ENCODE measurements at places on chromosomes 13 and 19.

GRCh38 chr13:46113596-46113995 is 8.8 kb upstream of the CPB2 start:
- no peak for DNase-seq

DNA sequence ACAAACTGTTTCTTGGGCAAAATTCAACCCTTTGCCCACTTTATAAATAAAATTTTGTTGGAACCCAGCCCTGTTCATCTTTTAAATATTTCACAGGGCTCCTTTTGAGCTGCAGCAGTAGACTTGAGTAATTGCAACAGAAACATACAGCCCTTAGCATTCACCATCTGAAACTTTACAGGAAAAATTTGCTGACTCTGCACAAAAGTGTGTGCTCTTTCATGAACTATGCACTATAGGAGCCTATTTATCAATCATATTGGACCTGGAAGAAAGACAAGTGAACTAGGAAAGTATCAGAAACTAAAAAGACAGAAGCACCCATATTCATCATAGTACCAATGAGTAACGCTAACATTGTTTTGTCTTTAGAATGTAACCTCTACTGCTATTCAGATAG is 406.9 kb upstream of the SLC10A2 start:
- no peak for DNase-seq

GRCh38 chr13:85657942-85658341 is 141.3 kb downstream of the SLITRK6 start:
- DNase-seq: no peak

- DNase-seq: no peak
These were observed 265.7 kb downstream of the ABCC4 start for GRCh38 chr13:95035311-95036109.

DNA sequence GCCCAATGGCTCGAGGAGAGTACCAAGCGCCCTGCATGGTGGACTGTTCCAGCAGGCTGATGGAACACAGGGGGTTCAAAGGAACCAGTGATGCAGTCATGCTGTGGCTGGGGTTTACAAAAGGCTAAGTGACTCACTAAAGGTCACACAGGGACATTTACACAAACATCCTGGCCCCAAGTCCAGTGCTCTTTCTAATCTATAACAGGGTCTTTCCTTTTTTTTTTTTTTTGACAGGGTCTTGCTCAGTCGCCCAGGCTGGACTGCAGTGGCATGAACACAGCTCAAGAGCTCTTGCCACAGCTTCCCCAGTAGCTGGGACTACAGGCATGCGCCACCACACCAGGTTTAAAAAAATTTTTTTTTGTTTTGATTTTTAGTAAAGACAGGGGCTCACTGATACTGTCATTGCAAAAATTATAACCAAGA is 2.8 kb upstream of the SLC25A15 start:
- no peak for DNase-seq

DNA sequence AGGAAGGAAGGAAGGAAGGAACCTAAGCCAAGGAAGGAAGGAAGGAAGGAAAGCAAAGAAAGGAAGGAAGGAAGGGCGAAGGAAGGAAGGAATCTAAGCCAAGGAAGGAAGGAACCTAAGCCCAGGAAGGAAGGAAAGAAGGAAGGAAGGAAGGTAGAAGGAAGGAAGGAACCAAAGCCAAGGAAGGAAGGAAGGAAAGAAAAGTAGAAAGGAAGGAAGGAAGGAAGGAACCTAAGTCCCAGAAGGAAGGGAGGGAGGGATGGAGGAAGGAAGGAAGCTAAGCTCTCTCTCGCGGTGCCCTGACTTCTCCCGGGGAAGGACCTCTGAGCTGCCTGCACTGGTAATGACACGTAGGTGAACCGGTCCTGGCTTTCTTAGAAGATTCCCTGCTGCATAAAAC is 1.3 kb upstream of the RUBCNL start:
- DNase-seq: no peak

GRCh38 chr13:52599848-52600603 is 42.2 kb upstream of the HNRNPA1L2 start:
- DNase-seq: no peak

GRCh38 chr13:64327505-64328194 is 2902.5 kb downstream of the PCDH9 start:
- DNase-seq: no peak

- no peak for DNase-seq
These were observed 302.5 kb downstream of the ZNF536 start for GRCh38 chr19:30674656-30675055.

DNA sequence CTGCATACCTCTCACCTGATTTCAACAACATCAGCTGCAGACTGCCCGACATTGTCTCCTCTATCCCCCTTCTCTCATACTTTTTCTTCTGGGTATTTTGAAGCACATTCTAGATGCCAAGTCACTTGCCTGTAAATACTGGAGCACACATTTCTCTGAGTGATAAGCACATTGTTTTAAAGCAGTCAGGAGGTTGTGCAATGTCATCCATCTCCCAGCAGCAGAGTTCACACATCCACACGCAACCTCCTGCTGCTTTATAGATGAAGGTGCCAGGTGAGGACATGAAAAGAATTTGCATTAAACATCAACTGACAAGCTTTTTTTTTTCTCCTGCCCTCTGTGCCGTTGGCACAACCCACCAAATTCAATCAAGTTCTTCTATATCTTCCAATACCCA is 5.5 kb downstream of the UPK1A start:
- DNase-seq: no peak

DNA sequence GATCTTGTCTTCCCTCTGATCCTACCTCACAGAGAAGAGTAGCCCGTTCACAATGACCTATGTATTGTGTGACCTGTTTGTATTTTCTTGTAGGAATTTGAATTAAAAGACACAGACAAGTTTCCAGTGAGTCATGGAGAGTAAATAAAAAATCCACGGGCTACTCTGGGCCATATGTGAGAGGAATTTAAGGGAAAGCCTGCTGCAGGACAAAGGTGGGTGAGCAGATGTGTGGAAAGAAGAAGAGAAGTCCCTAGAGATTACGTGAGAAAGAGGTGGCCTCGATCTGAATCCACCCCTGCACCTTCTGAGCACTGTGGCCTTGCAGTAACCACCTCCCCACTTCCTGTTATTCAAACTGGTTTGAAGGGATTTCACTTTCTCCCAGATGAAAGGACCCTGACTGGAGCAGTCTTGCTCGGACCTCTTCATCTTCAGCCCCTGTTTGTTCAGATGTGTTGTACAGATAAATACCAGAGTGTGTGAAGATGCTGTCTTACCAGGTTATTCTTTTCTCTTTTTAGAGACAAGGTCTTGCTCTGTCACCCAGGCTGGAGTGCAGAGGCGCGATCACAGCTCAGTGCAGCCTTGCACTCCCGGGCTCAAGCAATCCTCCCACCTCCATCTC is 205.4 kb downstream of the PDS5B start:
- no peak for DNase-seq

- DNase-seq: no peak
These were observed 15.6 kb downstream of the TLE6 start for GRCh38 chr19:2992958-2993357.

DNA sequence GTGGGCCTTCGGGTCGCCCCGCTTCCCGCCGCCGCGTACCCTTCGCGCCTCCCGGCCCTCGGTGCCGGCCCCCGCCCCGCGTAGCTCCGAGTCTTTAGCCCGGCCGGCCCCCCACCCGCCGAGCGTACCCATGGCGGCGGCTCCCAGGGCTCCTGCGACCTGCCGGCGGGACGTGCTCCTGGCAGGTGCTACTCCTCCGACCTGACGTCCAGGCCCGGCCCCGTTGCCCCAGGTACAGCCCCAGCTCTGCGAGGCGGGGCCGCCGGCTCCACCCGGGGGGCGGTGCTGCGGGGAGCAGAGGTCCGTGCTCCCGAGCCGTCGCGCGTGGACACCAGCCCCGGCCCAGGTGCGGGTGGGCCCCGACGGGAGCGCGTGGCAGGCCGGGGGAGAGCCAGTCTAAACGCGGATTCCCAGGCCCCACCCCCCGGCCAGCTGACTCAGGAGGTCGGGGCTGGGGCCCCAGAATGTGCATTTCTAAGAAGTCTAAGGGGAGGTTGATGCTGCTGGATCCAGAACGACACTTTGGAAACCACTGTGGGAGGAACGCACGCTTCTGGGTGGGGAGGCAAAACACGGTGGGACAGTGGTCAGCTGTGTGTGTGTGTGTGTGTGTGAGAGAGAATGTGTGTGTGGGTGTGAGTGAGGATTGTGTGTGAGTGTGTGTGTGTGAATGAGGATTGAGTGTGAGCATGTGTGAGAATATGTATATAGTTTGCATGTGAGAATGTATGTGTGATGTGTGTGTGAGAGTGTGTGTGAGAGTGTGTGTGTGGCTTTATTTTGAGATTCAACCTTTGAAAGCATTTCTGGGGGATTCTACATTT is at the start of gene SLC15A1:
Gene SLC15A1, minus strand, starts transcription at position 206 of the 824 bp plus-strand sequence. Its CDS starts 74 bp downstream, at position 132.
- DNase-seq: no peak

GRCh38 chr19:38870612-38871011 is 7.5 kb downstream of the RINL start:
- no peak for DNase-seq

- no peak for DNase-seq
These were observed 1.0 kb downstream of the MRPS31 start for GRCh38 chr13:40769970-40770369.

- no peak for DNase-seq
These were observed 80.7 kb downstream of the TEX29 start for GRCh38 chr13:111401151-111401550.

GRCh38 chr13:72754111-72754510 is 26.4 kb downstream of the BORA start:
- no peak for DNase-seq

- no peak for DNase-seq
These were observed 121.8 kb upstream of the VSTM2B start for GRCh38 chr19:29404015-29404414.

- no peak for DNase-seq
These were observed at the start of gene KISS1R for GRCh38 chr19:917323-918151. KISS1R (plus strand) TSS chr19:917333; CDS start chr19:917503, 170 bp downstream.

- no peak for DNase-seq
These were observed 892.9 kb downstream of the OLFM4 start for GRCh38 chr13:53921473-53921872.

GRCh38 chr19:11736696-11737095 is 2.0 kb downstream of the ZNF823 start:
- DNase-seq: no peak

DNA sequence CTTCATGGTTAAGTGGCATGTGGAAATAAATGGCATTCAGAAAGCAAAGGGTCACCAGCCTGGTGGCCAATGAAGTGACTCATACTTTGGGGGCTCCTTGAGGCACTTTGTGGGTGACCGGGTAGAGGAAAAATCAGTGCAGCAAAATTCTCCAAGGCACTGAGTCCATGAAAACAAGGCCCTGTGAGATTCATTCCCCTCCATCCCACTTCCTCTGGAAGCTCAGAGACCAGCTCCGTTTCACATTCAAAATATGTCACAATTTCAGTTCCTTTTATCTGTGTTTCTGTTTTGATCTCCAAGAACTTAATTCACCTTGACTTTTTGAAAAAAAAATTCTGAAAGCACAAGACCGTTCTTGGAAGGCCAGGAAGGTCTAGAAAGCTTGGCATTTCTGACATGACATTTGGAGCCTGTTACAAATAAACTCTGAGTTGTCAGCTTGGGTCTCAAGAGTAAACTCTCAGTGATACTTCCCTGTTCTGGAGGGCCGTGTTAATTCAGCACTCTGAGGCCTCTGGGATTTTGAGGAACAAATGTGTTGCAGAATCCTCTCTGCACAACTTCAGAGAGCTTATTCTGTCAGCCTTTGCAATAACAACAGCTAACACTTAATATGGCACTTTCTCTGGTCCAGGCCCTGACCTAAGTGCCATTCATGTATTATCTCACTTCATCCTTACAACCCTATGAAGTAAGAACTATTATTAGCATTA is 6.8 kb downstream of the CYSLTR2 start:
- DNase-seq: no peak

DNA sequence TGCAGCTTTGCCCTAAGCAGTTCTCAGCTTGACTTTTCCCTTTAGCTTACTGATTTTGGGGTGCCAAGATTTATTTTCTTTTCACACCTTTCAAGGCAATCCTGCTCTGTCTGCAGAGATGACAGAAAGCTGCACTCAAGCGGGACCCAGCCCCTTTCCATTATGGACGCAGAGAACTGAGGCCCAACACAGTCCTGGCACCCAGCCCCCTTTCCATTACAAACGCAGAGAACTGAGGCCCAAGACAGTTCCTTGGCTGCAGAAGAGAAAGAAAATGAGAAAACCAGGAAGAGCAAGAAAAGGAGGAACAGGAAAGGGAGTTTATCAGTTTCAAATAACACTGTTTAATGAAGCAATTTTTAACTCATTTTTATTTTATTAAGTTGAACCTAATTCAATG is 36.8 kb upstream of the ATP11A start:
- DNase-seq: no peak

- DNase-seq: no peak
These were observed 325.8 kb downstream of the LMO7 start for GRCh38 chr13:75961911-75962310.

- no peak for DNase-seq
These were observed 2672.0 kb upstream of the PCDH20 start for GRCh38 chr13:64087624-64088023.

GRCh38 chr13:41200126-41200525 is 5.8 kb upstream of the KBTBD7 start:
- no peak for DNase-seq

DNA sequence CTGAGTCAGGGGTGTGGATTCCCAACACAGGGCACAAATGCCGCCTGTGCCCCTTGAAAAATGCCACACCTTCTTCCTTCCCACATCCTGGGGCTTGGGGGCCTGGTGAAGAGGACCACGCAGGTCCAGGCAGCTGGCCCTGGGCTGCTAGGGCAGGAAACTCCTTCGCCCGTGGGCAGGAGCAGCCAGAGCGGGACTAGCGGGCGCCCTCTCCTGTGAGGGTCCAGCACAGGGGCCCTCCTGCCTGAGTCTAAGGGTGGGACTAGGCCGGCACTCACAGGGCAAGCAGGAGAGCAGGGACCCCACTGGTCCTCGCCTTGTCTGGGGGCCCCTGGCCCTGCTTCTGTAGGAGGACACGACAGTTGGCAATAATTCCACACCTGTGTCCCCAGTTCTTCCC is 7.5 kb upstream of the CEBPA start:
- DNase-seq: no peak

- DNase-seq: no peak
These were observed 276.7 kb downstream of the POU4F1 start for GRCh38 chr13:78326633-78327032.

DNA sequence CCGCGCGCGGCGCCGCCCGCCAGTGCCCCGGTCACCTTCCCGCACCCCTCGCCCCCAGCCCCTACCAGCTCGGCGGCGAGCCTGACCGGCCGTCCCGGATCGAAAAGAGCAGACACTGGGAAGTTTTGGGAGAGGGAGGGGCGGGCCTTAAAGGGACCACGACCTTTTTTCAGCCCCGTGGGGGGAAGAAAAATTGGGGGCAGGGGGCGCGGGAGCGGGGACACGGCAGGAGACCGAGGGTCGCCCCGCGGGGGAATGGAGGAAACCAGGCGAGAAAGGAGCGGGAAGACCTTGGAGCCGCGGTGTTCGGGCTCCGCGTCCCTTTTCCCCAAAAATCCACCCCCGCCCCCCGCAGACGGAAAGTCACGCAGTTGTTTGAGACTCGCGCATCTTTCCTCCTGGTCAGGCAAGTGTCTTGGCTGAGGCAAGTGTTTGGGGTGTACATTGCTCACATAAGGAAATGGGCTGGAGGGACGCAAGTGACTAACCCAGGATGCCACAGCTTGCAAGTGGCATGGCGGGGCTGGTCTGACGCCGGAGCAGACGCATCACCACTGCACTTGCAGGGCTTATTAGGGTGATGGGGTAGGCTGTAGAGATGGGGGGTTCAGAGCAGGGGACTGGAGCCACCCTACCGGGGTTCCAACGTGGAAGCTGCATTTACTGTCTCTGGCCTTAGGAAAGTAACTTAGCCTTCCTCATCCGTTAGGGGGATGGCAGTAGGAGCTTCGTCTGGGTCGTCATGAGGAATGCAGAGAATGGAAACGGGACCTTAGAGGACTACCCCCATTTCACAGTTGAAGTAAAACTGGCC is 2.7 kb upstream of the HNRNPL start:
- peak; percentile 31 for DNase-seq
